ENCODE measurements at places on chromosomes 2 and 18. TPM values are rescaled to one million over a fixed set of nuclear protein-coding genes. Genes with fewer than 3 reads are reported as not detected.
A peak's percentile ranks its signal among the peaks of the same experiment; 100 is the strongest.

SLC35F6 gene
- total RNA-seq = 38.9 TPM

RUFY4 gene
- not detected for total RNA-seq

GKN2 gene
- 0.24 TPM for total RNA-seq

UGT1A6 gene
- total RNA-seq = 0.05 TPM

CYP26B1 gene
- total RNA-seq = 0.02 TPM

KIF1A gene
- total RNA-seq = 4.1 TPM

TUBB6 gene
- 464 TPM for total RNA-seq

CDK15 gene
- 0.19 TPM for total RNA-seq

GRCh38 chr2:42028571-42029148 is 19.2 kb upstream of the PKDCC start:
- DNase-seq = no peak

GRCh38 chr2:234406085-234406484 is 90.8 kb downstream of the ARL4C start:
- DNase-seq = no peak

GRCh38 chr2:115219296-115219695 is 776.9 kb downstream of the DPP10 start:
- DNase-seq = no peak

DNA sequence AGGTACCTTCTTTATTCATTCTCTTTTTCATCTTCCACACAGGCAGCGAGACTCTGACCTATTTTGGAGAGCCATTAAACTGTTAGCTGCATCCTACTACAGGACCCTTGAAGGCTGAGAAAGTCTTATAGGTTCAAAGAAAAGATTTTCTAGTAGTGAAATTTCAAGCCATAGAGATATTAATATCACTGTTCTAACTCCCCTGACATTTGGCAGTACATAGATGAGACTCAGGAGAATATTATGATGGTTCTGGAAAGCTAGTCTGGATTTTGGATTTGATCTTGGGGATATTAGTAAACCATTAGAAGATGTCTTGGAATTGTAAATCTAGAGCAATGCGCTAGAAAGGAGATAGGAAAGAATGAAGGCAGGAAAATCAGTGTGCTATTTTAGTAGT is 1.3 kb upstream of the ITPRID2 start:
- no peak for DNase-seq

DNA sequence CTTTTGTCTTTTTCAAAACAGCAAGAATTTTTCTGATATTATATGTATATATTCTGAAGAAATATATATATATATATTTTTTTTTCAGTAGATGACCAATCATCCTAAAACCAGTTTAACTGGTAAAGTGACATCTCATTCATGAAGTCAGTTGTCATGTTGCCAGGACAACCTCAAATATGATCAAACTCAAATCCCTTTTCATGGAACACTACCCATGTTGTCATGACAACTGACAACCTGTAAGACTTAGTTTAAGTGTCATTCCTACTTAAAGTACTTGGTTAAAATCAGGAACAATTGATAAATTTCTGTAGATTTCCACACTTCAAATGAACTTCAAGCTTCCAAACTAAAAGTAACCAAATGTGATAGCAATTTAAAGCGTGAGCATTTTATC is 101.8 kb upstream of the ERBB4 start:
- DNase-seq = no peak

DNA sequence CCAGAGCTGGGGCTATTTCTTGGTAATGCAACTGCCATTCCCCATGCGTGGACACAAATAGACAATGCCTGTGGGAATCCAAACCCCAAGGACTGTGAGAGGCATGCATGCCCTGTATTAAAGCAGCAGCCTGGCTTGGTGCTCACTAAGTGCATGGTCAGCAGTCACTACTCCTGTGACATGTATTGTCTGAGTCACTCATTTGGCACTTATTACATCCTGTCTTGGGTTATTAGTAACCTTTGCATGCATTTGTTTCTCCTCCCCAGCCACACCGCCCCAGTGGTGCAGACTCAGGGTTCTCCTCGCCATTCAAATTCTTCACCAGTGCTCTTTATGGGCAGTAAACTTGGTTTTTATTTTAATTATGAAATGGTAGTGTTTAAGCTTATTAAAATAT is 30.2 kb downstream of the PRKCE start:
- DNase-seq = peak; percentile 99

- DNase-seq = peak; percentile 85
Measured at GRCh38 chr2:235468978-235469655, 24.7 kb upstream of the AGAP1 start.

- no peak for DNase-seq
Measured at GRCh38 chr18:9661564-9661963, 46.5 kb upstream of the RAB31 start.

DNA sequence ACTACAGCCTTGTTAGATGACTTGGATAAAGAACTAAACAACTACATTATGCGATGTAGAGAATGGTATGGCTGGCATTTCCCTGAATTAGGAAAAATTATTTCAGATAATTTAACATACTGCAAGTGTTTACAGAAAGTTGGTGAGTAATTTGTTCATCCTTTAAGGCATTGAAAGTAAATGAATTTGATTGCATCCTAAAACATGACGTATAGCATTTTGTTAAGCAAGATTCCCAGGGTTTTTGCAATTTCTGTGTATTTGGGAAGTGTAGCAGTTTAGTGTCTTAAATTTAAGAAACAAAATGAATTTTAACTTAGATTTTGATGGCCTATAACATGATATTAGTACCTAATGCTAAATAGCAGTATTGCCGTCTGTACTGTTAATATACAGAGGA is 24.8 kb downstream of the NOP58 start:
- no peak for DNase-seq

DNA sequence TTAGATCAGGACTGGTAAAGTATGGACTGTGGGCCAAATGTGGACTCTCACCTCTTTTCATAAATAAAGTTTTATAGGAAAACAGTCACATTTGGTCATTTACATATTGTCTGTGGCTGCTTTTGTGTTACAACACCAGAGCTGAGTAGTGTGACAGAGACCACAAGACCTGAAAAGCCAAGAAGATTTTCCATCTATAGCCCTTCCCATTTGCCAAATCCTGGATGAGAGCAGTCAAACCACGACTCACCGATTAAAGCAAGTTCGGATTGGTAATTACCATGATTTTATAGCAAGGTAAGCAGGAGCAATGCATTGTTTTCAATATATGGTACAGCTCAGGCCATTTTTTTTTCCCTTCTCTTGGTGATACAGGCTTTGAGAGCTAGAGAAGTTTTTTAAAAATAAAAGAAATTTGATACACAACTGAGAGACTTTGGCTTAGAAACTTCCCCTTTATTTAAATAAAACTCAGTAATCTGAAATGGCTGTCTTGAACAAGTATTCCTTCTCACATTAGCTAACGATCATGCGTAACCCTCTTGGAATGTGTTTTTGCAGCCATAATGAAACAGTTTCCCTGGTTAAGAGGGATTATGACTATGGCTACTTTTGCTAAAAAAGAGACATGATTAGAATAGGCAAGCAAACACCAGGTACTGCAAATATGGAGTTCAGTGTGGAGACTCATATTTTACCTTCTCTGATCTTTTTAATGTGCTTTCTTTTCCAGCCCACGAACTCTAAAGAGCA is 9.5 kb upstream of the MALL start:
- DNase-seq = peak; percentile 57

- DNase-seq = peak; percentile 18
Measured at GRCh38 chr18:62852851-62853250, 137.5 kb downstream of the PHLPP1 start.

DNA sequence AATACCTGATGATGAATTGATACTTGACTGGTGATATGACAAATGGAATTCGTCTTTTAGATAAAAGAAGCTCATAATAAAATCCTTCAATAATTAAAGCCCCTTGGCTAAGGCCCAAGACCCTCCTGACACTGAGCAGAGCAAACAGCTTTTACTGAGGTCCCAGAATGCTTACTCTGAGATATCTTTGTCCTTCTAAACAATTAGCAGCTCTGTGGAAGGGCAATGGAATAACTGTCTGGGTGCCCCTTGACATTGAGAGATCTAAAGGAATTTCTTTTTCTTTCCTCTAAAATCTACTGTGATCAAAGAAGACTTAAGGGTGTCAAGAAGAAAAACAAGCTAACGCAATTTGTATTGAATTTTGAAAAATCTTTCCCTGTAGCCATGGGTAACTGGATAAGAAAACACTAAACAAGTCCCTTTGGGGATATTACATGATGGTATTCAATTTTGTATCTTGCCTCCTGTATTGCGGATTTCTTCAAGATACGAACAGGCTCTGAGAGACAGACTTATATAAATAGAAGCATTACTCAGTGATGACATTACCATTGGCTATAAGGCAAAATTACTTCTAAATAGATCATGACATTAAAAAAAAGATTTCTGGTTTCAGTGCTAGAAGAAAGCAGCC is 128.8 kb downstream of the MREG start:
- no peak for DNase-seq

DNA sequence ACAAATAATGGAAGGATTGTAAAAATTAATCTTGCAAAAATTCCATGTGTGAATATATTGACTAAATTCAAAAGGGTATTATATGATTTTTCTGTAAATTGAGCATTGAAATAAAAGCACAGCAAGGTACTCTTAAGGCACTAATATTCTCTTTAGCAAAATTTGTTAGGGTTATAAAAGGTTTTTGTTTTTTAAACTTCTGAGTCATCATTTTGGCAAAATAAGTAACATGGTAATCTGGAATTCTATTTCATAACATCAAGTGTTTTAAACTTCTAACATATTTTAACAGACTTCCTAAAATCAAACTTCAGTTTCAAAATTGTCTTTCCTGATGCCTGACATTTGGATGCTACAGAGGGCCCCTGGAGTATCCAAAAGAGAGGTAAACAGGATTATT is 12.5 kb upstream of the INPP4A start:
- no peak for DNase-seq

DNA sequence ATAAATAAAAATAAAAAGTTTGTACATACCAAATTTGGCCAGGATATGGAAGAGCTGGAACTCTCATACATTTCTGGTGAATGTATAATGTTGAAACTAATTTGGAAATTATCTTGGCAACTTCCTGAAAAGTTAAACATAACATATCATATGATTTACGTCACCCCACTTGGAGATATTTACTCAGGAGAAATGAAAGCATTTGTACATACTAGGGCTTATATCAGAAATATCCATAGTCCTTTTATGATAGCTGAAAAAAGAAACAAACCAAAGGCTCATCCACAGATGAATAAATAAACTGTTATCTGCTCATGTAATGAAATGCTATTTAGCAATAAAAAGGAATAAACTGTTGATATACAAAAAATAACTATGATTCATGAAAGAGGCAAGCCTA is 318.2 kb upstream of the NRXN1 start:
- DNase-seq = no peak

- no peak for DNase-seq
Measured at GRCh38 chr18:70496353-70497294, 207.8 kb downstream of the SOCS6 start.

DNA sequence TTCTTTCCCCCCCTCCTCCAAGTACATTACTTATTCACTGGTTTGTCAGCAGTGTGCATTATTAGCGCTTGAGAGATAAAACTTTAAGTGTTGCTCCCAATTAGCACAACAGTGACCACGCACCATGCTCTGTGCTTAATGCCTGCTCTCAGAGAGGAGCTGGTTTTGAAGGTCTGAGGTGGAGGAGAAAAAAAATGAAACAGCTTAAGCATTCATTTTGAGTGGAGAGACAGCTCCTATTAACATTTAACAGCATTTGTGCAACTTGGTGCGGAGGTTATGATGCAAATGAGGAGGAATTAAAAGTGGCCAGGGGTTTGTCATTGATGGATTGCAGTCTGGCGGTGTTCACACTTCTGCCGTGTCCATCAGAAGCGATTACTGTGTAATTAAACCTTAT is 141.8 kb downstream of the FIGN start:
- DNase-seq = no peak

DNA sequence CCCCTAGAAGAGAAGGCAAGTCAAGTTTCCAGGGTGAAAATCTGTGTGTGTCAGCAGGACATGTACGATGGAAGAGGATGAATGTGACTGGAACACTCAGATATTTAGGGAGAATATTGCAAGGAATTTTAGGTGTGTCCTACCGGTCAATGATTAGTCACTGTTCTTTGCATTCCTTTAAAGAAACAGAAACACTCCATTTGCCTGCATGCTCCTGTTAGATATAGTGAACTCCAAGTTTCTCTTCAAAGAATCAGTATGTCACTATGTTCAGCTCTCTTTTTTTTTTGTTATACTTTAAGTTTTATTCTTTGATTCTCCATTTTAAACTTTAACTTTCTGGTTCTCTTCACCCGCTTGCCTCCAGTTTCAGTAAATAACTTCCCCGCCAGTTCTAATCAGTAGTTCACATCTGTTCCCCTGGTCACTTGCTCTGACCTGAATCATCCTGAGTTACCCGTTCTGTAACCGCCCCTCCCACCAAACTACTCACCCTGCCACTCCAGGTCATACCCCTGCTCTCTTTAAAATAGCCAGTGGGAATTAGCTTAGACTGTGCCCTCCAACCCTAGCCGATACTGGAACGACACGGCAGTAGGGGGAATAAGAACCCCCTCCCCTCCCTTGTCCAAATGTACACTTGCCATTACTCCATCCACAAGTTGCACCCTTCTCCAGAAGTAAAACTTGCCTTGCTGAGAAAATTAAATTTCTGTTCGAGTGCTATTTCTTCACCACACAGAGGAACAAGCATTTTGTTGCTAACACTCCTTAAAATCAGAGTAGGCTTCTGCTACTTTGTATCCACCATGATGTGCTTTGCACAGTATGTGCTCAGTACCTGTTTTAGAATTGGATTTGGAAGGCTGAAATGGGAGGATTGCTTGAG is 268.4 kb downstream of the METTL4 start:
- DNase-seq = peak; percentile 88

GRCh38 chr2:70479816-70480215 is 73.8 kb downstream of the TGFA start:
- DNase-seq = no peak

GRCh38 chr2:146324951-146325350 is 1519.9 kb upstream of the ACVR2A start:
- no peak for DNase-seq

DNA sequence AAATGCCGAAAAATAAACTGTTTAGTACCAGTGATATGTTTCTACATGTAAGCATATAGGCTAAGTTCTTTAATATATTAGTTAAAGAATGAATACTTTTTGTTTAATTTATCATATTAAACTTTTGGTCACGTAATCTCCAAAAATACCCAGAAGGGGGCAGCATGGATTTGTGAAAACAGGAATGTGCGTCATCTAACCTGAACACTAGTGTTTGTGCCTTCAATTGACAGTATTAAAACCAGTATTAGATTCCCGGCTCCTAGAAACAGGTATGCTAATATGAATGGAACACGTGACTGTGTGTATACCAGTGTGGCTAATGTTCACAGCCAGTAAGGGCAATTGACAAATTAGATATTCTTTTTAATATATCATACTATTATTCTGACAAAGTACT is 51.8 kb downstream of the WDR7 start:
- DNase-seq = peak; percentile 1

GRCh38 chr2:236176417-236176816 is 8.2 kb upstream of the GBX2 start:
- no peak for DNase-seq

GRCh38 chr2:171102802-171103201 is 57.9 kb downstream of the TLK1 start:
- DNase-seq = no peak
